Activated naive CD4-positive, alpha-beta T cell (primary cell): ENCODE measurements at places on chromosomes 4 and X.

GRCh38 chr4:41122775-41123174 lies 91.6 kb downstream of the APBB2 start:
- DNase-seq: no peak

GRCh38 chr4:120821977-120822376 lies 100.5 kb downstream of the PRDM5 start:
- no peak for DNase-seq

GRCh38 chr4:74873545-74874301 lies 59.2 kb upstream of the PARM1 start:
- DNase-seq: no peak

DNA sequence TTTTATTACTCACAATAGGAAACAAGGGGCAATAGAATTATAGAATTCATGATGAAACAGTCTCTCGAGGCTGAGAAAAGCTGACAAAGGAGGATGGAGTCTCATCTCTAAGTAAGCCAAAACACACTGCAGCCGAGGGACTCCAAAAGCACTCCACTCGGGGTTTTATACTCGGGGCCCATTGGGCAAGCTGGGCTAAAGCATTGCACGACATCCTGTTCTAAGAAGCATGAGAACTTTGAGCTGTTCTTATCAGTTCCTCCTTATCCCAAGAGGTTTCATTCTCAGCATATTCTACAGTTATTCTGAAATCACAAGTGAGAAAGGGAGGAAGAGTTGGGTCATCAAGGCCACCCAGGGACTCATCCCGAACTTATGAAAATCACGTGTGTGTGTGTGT lies 1475.5 kb downstream of the PCDH18 start:
- DNase-seq: no peak

GRCh38 chr4:10180603-10180926 lies 64.0 kb upstream of the WDR1 start:
- DNase-seq: no peak

- no peak for DNase-seq
Measured at GRCh38 chr4:61079976-61080375, 120.2 kb upstream of the ADGRL3 start.

GRCh38 chr4:139501527-139501926 lies 47.6 kb downstream of the RAB33B start:
- no peak for DNase-seq

DNA sequence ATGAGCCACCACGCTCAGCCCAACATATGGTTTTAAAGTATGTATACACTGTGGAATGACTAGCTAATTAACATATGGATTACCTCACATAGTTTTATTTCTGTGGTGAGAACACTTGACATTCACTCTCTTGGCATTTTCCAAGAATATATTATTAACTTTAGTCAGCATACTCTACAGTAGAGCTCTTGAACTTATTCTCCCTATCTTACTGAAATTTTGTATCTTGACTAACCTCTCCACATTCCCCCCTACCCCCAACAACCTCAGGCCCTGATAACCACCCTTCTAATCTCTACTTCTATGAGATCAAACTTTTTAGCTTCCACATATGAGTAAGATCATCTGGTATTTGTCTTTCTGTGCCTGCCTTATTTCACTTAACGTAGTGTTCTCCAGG lies 38.6 kb upstream of the AGA start:
- DNase-seq: no peak

- no peak for DNase-seq
Measured at GRCh38 chr4:156815717-156816359, 155.8 kb downstream of the PDGFC start.

- DNase-seq: no peak
Measured at GRCh38 chrX:49197543-49198087, 2.4 kb downstream of the SYP start.

- DNase-seq: no peak
Measured at GRCh38 chrX:84909151-84909550, 94.5 kb upstream of the APOOL start.

DNA sequence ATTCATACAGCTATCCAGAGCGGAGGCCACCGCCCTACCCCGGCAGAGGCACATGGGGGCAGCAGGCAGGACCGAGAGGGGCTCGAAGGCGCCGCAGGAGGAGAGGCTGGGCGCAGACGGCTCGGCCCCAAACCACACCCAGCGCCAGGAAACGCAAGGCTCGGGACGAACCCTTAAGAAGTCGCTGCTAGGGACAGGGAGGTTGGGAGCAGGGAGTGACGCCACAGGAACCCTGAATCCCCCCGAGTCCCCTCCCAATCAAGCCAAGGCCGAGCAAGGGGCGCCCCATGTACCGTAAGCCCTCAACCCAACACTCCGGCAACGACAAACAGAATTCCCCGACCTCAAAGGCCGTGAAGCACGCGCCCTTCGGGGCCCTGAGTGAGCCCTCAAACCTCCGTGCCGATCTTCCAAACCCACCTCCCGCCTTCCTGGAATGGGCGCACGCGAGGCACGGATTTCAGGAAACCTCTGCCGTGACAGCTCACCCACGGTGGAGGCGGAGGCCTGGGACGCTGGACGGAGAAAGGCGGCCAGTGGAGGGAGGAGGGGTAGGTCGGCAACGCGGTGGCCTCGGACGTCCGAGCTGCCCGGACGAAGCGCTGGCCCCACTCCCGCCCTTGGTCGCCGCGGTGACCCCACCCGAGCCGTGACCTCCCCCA lies 1.8 kb downstream of the ZFYVE28 start:
- no peak for DNase-seq

GRCh38 chr4:175369087-175369486 lies 443.0 kb downstream of the GPM6A start:
- DNase-seq: no peak

DNA sequence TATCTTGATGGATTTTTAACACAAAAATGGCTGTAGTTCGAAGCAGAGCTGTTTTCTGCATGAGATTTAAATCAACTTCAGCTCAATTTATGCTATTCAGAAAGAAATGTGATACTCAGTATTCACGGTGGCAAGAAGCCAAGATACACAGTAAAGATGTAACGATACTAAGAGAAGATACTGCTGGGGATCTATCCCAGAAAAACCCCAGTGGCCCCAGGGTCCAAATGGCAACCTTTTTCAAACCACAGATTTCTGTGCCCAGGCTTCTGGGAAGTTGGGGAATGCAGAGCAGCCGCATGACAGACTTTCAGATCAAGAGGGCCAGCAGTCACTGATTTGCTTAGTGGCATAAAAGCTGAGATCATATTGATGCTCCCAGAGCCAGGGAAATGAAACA lies 353.9 kb downstream of the AFF2 start:
- no peak for DNase-seq

- no peak for DNase-seq
Measured at GRCh38 chr4:86496094-86497080, 97.7 kb upstream of the PTPN13 start.

- DNase-seq: no peak
Measured at GRCh38 chr4:145196747-145197146, 16.4 kb upstream of the OTUD4 start.

- DNase-seq: no peak
Measured at GRCh38 chr4:10198365-10198764, 81.8 kb upstream of the WDR1 start.

DNA sequence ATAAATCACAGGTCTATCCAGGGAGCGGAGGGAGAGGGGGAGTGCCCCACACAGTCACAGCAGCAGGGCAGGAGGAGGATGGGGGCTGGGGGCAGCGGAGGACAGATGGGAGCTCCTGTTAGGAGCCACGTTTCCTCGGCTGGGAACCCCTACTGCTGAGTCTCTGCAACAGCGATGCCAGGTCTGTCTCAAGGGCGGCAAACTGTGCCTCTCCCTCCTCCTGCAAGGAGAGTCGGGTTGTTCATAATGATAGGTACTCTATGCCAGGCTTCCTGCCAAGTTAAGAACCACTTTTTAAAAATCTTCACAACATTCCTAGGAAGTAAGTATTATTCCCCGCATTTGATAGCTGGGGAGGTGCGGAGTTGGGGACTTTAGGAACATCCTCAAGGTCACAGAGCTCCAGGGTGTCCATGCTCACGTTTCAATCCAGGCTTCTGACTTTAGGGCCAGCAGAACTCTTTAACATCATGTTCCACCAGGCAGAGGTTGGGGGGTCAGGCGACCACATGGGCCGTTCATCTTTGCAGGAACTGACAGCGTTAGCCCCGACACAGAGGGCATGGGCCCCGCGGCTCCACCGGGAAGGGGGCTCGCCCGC lies 98.3 kb upstream of the MAML3 start:
- DNase-seq: no peak

DNA sequence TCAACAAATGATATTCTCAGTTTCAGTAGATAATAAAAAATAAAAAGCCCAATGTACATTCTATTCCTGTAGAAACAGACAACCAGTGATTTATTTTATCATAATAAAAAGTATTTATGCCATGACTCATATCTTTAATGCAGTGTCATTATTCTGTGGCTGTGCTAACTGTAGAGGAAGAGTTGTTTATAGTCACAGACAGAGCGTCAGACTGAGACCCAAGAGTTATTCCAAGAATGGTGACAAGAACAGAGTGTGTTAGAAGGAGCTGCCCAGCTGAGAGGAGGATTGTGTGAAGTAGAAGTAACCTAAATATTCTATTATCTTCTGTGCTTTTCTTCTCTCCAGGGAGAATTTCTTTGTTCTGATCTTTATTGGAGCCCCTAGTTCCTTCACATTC lies 210.7 kb downstream of the PPP1R2C start:
- no peak for DNase-seq

DNA sequence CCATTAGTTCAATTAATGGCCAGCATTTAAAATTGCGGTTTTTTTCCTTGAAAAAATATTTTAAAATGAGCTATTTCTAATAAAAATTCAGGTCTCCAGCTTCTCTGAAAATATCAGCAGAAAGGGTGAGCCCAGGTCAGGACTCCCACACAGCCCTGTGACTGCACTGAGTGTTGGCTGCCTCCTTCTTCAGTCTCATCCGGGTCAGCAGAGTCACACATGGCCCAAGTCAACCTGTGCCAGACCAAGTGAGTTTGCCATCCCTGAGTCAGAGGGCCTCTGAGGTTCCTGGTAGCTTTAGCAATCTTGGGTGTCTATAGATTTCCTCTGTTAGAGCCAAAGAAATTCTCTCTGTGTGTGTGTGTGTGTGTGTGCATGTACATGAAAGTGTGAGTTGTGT lies 22.1 kb upstream of the MSX1 start:
- DNase-seq: no peak

- DNase-seq: no peak
Measured at GRCh38 chrX:70134116-70134477, 850 bp downstream of the IGBP1 start.

GRCh38 chrX:10157543-10157942 lies 768 bp downstream of the CLCN4 start:
- DNase-seq: no peak

GRCh38 chr4:161546902-161547301 lies 616.9 kb downstream of the FSTL5 start:
- DNase-seq: no peak

GRCh38 chr4:157043131-157043530 lies 32.8 kb upstream of the GLRB start:
- DNase-seq: no peak

- DNase-seq: no peak
Measured at GRCh38 chr4:55033296-55033695, 92.1 kb downstream of the KDR start.

GRCh38 chr4:43379016-43379415 lies 486.5 kb downstream of the GRXCR1 start:
- no peak for DNase-seq

- no peak for DNase-seq
Measured at GRCh38 chr4:182854466-182854865, 62.7 kb downstream of the DCTD start.

GRCh38 chrX:40201329-40201885 lies 103.6 kb upstream of the BCOR start:
- no peak for DNase-seq

DNA sequence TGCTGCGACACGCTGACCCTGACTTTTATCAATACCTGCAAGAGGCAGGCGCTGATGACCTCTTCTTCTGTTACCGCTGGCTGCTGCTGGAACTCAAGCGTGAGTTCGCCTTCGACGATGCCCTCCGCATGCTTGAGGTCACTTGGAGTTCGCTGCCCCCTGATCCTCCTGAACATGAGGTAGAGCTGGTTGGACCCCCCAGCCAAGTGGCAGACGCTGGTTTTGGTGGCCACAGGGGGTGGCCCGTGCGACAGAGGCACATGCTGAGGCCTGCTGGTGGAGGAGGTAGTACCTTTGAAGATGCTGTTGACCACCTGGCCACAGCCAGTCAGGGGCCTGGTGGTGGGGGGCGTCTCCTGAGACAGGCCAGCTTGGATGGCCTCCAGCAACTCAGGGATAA lies 14.2 kb upstream of the RBM3 start:
- DNase-seq: no peak

- no peak for DNase-seq
Measured at GRCh38 chr4:11814758-11815157, 386.1 kb upstream of the HS3ST1 start.

DNA sequence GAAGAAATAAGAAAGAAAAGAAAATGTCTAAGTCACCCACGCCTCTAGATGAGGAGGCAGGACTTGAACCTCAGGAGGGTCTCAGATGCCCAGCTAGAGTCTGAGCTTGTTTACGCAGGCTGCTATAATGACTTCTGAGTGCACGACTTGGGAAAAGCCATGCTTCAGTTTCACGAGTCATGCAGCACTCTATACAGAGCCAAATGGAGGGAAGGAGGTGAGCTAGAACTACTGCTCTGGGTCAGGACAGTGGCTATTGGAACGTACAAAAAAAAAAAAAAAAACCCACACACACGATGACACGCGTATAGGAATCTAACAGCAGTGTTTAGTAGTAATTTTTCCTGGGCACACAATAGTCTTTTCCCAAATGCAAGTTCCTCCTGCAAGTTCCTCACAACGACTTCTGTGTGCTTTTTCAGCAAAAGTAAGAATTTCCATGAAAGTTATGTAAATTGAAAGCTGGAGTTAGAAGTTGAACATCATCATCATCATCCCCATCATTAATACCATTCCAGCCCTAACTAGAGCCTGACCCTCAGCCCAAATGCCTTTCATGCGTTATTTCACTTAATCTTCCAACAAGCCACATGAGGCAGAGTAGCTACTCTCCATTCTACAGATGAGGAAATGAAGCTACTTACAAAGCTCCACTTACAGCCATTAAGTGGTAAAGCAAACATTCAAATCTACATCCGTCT lies 36.6 kb downstream of the IRF2 start:
- DNase-seq: no peak

DNA sequence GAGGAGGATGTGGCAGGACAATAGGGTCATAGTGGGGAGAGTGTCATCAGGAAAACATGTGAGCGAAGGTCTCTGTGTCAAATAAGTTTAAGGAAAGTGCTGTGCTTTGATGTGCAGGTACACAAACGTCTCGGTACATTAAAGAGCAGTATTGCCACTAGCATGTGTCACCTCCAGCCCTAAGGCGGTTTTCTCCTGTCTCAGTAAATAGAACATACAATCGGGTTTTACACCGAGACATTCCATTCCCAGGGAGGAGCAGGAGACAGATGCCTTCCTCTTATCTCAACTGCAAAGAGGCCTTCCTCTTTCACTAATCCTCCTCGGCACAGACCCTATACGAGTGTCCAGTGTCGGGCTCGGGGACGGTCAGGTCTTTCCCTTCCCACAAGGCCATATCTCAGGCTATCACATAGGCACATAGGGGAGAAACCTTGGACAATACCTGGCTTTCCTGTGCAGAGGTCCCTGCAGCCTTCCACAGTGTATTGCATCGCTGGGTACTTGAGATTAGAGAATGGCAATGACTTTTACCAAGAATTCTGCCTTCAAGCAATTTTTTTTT lies 684.5 kb downstream of the PDHA2 start:
- no peak for DNase-seq
